ENCODE measurements at places on chromosomes 4 and X.

- H3K27ac ChIP-seq: no peak overlapping the region
- peaks cover 12% of the 10 kb centered on the region for H3K4me1 ChIP-seq
- DNase-seq: no peak
- no peaks in the 10 kb centered on the region for H3K27me3 ChIP-seq
These were observed 1.2 kb upstream of the HCCS start for GRCh38 chrX:11109968-11110367.

- no peak overlapping the region for H3K4me3 ChIP-seq
- no peak overlapping the region for H3K27ac ChIP-seq
- no peak for DNase-seq
- H3K27me3 ChIP-seq: no peaks in the 10 kb centered on the region
- no peaks in the 10 kb centered on the region for H3K36me3 ChIP-seq
These were observed 208.4 kb upstream of the HDX start for GRCh38 chrX:84710611-84711010.

DNA sequence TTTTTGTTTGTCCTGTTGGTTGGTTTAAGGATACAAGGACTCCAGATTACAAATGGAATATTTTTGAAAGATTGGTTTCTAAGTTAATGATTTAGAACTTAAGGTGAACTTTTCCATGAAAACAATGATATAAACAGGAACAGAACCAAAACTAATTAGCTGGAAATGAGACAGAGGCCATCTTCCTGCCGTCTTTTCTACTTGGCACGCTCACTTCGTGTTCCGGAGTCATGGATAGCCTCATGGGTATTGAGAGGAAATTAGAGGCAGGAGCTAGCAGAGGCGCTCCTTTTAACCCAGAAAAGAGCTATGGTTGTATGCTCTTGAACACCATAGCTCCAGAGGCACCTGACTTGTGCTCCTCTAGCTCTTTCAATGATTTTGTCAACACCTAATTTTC lies 2.4 kb downstream of the FAM241A start:
- H3K4me3 ChIP-seq: no peak overlapping the region
- no peaks in the 10 kb centered on the region for H3K36me3 ChIP-seq
- no peak for DNase-seq

DNA sequence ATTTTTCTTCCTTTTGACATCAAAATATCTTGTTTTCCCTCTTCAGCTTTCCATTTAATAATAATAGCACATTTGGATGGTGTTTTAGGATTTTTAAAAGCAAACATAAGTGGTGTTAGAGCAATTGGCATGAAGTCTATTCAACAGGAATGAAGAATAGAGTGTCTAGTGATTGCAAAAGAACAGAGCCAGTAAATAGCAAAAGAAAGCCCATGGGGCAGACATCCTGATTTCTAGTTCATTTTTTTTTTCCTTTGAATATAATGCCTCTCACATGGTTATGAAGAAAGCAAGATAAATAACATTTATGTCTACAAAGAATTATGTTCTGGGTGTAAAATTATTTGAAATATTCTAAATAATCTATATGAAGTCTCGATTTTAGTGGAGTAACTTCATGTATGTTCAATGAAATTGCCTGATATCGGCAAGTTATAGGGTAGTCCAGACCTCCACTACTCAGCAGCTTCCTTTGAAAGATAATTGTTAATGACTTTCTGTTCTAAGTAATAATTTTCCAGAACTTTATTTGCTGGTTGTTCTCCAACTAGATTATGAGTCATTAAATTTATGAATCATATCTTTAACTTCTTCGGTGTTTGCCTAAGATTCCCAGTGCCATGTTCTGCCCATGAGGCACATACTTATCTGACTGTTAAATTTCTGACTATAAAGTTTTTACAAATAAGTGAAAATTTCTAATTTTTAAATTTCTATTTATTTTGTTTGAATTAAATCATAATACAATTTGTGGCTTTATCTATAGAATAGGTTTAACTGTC lies 587.9 kb downstream of the TLL1 start:
- H3K36me3 ChIP-seq: no peaks in the 10 kb centered on the region
- H3K27ac ChIP-seq: no peak overlapping the region
- DNase-seq: no peak
- no peak overlapping the region for H3K4me3 ChIP-seq
- H3K4me1 ChIP-seq: no peaks in the 10 kb centered on the region
- no peaks in the 10 kb centered on the region for H3K27me3 ChIP-seq

DNA sequence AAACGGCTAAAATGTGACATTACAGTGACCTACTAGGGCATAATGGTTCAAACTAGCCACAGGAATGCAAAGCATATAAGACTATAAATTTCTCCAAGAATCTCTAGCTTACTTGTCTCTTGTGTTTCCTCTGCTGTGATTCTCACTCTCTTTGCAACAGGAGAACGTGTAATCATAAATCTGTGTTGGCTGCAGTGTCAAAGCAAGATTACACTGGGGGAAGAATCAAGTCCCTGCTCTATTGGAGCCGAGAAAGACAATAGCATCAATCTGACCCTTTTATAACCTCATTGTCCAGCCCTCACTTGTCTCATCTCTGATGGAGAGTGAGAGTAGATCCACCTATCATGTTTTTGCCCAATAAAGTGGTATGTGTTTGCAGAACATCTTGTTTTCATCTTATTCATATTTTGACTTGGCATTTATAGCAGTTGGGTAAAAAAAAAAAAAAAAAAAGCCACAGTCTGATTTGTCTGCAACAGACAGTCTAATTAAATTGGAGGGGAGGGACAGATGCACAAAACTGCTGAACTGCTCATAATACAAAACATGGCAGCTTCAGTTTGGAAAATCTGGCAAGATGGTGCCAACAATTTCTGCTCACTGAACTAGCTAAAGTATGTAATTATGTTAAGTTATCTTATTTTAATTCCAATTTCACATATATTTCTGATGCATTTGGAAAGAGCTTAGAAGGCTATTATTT lies 165.0 kb upstream of the GABRA2 start:
- H3K4me3 ChIP-seq: no peak overlapping the region
- no peaks in the 10 kb centered on the region for H3K36me3 ChIP-seq
- H3K27me3 ChIP-seq: no peaks in the 10 kb centered on the region
- no peaks in the 10 kb centered on the region for H3K4me1 ChIP-seq

GRCh38 chr4:98518559-98519267 lies 139.7 kb downstream of the TSPAN5 start:
- no peak for DNase-seq
- H3K4me3 ChIP-seq: no peak overlapping the region
- H3K36me3 ChIP-seq: no peaks in the 10 kb centered on the region
- H3K27ac ChIP-seq: no peak overlapping the region
- H3K4me1 ChIP-seq: peaks cover 13% of the 10 kb centered on the region
- no peaks in the 10 kb centered on the region for H3K27me3 ChIP-seq

GRCh38 chr4:41882625-41883347 lies 52.4 kb upstream of the TMEM33 start:
- H3K27me3 ChIP-seq: peaks cover 52% of the 10 kb centered on the region
- H3K4me1 ChIP-seq: no peaks in the 10 kb centered on the region
- no peaks in the 10 kb centered on the region for H3K36me3 ChIP-seq
- peak overlapping the region; percentile 58 for H3K4me3 ChIP-seq
- DNase-seq: peak; percentile 90

- H3K36me3 ChIP-seq: no peaks in the 10 kb centered on the region
- H3K27me3 ChIP-seq: no peaks in the 10 kb centered on the region
- no peak overlapping the region for H3K4me3 ChIP-seq
- no peak for DNase-seq
- H3K4me1 ChIP-seq: no peaks in the 10 kb centered on the region
These were observed 25.5 kb upstream of the FAM9C start for GRCh38 chrX:13069771-13070416.

DNA sequence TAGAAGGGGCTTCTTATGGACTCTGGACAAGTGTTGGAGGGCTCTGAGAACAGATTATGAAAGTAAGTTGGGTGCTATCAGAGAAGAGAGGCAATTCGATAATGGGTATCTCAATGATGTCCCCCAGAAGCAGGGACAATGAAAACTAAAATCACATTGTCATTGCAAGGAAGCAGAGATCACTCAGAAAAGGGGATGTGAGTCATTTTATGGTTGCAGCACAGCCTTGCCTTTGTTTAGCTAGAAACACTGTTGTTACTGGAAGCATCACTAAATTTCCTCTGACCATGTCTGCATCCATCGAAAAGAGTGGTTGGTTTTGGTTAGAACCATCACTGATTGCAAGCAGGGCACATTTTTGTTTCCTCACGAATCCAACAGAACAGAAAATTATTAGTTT lies 246.8 kb upstream of the NWD2 start:
- no peak overlapping the region for H3K4me3 ChIP-seq
- no peak for DNase-seq
- no peak overlapping the region for H3K27ac ChIP-seq
- no peaks in the 10 kb centered on the region for H3K27me3 ChIP-seq

DNA sequence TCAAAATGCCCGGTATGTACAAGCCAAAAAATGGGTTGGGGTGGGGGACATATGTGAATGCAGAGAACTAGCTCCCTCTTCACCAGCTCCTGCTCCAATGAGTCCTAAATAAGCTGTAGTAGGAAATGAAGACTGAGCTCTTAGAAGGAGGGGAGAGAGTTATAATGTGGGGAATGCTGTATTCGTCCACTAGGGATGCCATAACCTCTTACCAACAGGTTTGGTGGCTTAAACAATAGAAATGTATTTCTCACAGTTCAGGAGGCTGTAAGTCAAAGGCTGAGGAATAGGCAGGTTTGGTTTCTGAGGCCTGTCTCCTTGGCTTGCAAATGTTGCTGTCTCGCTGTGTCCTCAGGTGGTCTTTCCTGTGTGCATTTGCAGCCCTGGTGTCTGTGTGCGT lies 4.4 kb upstream of the INPP4B start:
- peak; percentile 31 for DNase-seq
- H3K4me1 ChIP-seq: no peaks in the 10 kb centered on the region
- H3K27ac ChIP-seq: no peak overlapping the region
- H3K36me3 ChIP-seq: no peaks in the 10 kb centered on the region

GRCh38 chrX:123976706-123977316 lies 15.3 kb downstream of the STAG2 start:
- H3K4me3 ChIP-seq: no peak overlapping the region
- no peaks in the 10 kb centered on the region for H3K4me1 ChIP-seq
- H3K27me3 ChIP-seq: no peaks in the 10 kb centered on the region
- peak; percentile 23 for DNase-seq
- H3K36me3 ChIP-seq: no peaks in the 10 kb centered on the region

DNA sequence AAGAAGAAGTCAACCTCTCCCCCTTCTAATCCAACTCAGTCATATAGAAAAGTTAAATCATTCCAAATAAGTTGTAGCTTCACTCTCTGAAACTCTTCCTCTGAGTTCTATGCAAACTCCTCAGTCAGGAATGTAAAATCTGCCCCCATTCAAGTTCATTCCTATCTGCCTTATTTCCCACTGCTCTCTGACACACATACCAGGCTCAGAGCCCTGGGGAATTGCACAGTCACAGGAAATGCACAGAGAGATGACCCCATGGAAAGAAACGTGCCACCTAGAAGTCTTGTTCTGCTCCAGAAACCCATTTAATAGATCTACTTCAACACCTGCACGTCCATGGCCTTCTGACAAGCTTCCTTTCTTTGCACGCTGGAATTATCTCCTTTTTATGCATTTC lies 236.0 kb upstream of the VCX3A start:
- no peaks in the 10 kb centered on the region for H3K27me3 ChIP-seq
- no peak overlapping the region for H3K27ac ChIP-seq
- no peak for DNase-seq
- H3K4me3 ChIP-seq: no peak overlapping the region
- no peaks in the 10 kb centered on the region for H3K36me3 ChIP-seq
- H3K4me1 ChIP-seq: no peaks in the 10 kb centered on the region

- H3K27ac ChIP-seq: peak overlapping the region; percentile 97
- H3K4me1 ChIP-seq: peaks cover 37% of the 10 kb centered on the region
- DNase-seq: peak; percentile 10
- peak overlapping the region; percentile 15 for H3K4me3 ChIP-seq
- peaks cover 5% of the 10 kb centered on the region for H3K36me3 ChIP-seq
These were observed 600.9 kb upstream of the DIPK2B start for GRCh38 chrX:45801554-45801953.
